Mammary epithelial cell (primary cell): ENCODE measurements at places on chromosomes 5 and 9.

DNA sequence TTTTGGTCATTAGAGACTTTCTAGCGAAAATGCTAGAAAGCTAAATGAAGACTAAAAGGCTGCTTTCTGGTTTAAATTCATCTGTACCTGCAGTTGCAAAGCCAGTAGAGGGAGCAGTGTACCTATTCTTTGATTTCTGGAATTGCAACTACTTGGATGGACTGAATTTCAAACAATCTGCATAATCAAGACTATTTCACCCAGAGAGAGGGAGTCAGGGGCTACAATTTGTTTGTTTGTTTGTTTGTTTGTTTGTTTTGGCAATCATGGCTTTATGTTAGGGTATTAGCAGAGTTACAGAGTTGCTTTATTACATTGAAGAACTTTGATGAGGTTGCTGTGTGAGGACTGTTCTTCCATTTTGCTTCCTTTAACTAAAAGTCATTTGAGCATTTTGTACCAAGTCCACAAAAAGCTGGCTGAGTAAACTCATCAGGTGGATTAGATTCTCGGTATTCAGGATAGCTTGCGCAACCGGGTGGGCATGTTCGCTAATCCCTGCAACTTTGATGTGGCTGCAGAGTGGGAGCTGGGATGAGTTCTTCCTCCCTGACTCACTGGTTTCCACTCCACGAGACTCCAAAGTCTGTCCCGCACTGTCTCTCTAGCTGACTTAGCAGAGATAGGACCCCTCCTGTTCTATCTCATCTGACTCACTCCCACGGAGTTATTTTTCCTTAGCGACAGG is 80.0 kb upstream of the TUT7 start:
- DNase-seq = peak; percentile 35

DNA sequence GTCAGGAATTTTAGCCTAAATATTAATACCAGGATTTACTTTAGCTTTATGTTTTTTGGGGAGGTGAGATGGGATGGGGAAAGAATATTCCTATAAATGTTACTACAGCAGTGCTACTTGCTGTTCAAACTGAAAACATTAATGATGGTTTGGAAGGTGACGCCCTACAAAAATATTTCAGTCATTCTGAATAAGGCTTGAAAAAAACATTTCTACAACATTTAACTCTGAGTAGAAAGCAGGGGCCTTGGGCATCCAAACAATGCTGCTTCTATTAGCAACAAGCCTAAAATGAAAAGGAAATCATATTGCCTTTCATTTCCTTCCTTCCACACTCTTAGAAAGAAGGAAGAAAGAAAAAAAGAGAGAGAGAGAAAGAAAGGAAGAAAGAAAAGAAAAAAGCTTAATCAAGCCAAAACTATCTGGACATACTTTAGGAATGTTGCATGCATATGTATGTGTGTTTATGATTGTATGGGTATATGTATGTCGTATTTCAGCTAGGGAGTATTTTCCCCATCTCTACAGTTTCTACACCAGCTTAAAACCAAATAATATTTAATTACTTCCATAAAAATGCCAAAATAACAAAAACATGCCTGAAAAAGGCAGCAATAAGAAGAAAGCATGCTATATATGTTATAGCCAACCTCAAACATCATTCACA is 16.3 kb upstream of the DAB2 start:
- no peak for DNase-seq

- DNase-seq = no peak
Measured at GRCh38 chr5:136073714-136074529, 45.1 kb downstream of the TGFBI start.

- DNase-seq = no peak
Measured at GRCh38 chr9:36938617-36939016, 95.5 kb downstream of the PAX5 start.

GRCh38 chr5:51203598-51203997 is 179.7 kb upstream of the ISL1 start:
- no peak for DNase-seq

GRCh38 chr5:82858151-82859025 is 218.8 kb downstream of the TMEM167A start:
- DNase-seq = no peak

DNA sequence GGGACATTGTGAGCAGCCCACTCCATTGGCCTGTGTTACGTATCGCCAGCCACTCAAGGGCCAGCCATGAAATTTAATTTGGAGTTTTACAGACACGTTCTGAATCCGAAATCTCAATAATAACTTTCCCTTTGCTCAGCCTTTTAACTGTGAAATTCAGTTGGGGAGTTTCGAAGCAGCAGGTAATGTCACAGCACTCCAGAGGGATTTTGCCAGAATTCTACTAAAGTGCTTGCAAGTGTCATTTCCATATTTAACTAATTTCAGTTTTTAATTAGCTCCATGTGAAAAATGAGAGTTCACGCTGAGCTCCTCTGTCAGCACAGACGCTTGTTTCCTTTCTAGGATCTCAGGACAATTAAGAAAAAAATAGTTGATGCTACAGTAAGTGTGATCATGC is 267.1 kb upstream of the WWC1 start:
- no peak for DNase-seq

- no peak for DNase-seq
Measured at GRCh38 chr5:115496936-115497576, 47.5 kb downstream of the FEM1C start.

DNA sequence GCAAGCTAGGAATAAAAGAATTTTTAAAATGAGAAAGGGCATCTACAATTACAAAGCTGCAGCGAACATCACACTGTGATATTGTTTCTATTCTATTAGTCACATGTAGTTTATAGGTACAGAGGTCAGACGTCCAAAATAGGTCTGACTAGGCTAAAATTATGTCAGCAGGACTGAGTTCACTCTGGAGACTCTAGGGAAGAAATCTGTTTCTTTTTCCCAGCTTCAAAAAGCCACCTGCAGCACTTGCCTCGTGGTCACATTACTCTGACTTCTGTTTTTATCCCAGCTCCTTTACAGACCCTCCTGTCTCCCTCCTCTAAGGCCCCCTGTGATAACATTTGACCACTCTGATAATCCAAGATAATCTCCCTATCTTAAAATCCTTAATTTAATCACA is 5.1 kb upstream of the CKS2 start:
- no peak for DNase-seq

DNA sequence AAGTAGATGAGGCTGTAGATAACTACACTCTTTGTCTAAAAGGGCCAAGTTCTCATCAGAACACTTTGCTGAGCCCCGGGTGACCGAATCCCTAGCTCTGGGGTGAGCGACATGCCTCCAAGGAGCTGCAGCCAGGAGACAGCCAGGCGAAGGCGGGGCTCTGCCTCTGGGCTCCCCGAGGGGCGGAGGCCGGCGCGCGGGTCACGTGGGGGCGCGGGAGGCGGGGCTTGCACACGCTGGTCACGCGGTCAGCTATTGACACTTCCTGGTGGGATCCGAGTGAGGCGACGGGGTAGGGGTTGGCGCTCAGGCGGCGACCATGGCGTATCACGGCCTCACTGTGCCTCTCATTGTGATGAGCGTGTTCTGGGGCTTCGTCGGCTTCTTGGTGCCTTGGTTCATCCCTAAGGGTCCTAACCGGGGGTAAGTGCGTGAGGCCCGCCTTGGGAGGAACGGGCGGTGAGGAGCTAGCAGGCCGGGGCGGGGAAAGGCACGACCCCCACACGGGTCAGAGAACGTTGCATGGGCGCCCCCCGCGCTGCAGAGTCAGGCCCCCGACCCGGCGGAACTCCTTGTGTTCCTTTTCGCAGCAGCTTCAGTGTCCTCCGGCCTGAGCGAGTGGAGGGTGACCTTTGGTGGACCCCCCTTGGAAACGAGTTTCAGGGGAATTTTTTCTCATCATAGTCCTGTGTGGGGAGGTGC is at the start of gene ATP6V0E1:
Gene ATP6V0E1 (plus strand): TSS at position 230 of the 702 bp plus-strand sequence. CDS start 90 bp downstream, at position 320.
- peak; percentile 92 for DNase-seq

GRCh38 chr9:82308836-82309235 is 320.3 kb downstream of the SPATA31D1 start:
- DNase-seq = no peak

GRCh38 chr9:33765411-33765810 is 29.9 kb upstream of the PRSS3 start:
- DNase-seq = peak; percentile 86

DNA sequence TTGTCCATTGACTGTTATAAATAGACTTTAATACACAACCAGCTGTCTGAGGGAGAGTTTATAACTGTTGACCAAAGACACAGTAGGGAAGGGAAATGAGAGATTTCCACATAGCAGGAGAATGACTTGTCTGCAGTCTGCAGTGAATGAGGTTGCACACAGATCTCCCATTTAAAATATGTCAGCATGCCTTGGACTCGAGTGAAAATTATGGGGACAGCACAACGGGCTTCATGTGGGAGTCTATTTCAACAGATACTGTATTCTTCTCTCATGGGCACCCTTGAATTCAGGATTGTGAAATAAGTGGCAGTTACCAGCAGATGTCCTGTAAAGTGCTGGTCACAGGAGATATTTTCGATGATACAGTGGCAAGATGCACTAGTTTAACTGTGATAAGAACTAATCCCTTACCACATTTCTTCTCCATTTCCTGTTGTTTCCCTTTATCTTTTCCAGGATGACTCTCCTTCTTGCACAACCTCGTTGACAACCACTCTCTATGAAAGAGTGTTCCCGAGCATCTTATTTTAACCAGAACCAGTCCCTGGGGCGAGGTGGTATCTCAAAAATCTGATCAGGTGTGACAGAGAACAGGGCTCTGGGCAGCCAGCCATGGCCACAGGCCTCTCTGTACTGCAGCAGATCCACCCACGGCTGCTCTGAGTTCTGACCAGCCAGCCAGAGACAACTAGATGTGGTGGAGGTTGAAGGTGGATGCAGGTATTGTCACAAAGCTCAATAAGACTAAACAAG is 51.5 kb upstream of the MAP3K1 start:
- peak; percentile 58 for DNase-seq

GRCh38 chr5:136080483-136081216 is 51.9 kb downstream of the TGFBI start:
- DNase-seq = peak; percentile 95

GRCh38 chr5:134948911-134949310 is 18.8 kb upstream of the CATSPER3 start:
- DNase-seq = peak; percentile 5

- no peak for DNase-seq
Measured at GRCh38 chr5:123358751-123359150, 64.5 kb downstream of the CEP120 start.

DNA sequence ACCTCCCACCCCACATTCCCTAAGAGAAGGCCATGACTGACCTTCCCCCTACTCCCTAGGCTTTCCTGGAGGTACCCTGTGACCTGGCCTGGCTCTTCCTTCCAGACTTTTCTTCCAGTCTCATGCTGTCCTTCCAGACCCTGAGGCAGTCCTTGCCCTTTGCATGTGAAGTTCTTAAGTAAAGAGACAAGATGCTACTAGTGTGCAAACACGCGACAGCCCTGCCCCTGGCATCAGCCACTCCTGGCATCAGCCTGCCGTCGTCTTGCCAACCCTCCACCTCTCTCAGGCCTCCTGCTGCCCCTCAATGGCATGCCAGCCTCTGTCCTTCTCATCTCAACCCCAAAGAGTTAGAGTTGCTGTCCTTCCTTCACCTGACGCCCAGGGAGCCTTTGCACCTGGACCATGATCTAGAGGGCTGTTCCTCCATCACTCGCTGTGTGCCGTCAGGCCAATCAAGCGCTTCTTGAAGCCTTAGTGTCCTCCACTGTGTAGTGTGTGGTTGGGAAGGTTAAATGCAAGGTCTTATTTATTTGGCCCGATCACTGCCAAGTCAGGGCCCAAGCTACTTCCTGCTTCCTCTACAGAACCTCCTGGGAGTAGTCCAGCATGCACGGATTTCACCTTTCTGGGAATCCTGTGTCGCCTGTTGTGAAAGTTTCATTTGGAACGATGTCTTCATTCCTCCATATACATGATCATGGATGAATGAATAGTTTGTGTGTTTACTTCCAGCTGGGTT is 61.9 kb downstream of the WWC1 start:
- DNase-seq = no peak

GRCh38 chr5:19770396-19770795 is 217.6 kb downstream of the CDH18 start:
- DNase-seq = no peak

DNA sequence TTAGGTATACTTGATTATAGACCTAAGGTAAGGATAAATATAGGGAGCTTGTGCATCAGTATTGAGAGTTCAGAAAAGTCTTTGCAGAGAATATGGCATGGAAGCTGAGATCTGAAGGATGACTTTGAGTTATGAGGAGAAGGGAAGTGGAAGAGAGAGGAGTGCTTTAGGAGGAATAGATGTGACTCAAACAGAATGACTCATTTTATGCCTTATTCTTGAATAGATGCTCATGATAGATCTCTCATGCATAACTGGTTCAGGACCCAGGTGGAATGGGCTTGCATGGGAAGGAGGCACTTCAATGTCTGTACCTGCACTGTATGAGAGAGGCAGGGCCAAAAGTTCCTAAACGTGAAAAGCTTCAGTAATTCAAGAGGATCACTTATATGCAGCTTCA is 103.3 kb downstream of the CWC27 start:
- peak; percentile 24 for DNase-seq

- no peak for DNase-seq
Measured at GRCh38 chr9:123129423-123129822, 96.0 kb downstream of the GPR21 start.

DNA sequence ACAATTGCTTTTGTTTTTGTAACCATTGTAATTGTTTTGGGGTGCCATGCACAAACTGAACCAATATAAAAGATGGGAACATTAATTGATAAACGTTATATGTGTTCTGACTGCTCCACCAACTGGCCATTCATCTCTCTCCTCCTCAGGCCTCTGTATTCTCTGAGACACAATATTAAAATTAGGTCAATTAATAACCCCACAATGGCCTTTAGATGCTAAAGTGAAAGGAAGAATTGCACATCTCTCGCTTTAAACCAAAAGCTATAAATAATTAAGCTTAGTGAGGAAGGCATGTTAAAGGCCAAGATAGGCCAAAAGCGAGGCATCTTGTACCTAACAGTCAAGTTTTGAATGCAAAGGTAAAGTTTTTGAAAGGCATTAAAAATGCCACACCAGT is 448.4 kb upstream of the ITGA1 start:
- no peak for DNase-seq

DNA sequence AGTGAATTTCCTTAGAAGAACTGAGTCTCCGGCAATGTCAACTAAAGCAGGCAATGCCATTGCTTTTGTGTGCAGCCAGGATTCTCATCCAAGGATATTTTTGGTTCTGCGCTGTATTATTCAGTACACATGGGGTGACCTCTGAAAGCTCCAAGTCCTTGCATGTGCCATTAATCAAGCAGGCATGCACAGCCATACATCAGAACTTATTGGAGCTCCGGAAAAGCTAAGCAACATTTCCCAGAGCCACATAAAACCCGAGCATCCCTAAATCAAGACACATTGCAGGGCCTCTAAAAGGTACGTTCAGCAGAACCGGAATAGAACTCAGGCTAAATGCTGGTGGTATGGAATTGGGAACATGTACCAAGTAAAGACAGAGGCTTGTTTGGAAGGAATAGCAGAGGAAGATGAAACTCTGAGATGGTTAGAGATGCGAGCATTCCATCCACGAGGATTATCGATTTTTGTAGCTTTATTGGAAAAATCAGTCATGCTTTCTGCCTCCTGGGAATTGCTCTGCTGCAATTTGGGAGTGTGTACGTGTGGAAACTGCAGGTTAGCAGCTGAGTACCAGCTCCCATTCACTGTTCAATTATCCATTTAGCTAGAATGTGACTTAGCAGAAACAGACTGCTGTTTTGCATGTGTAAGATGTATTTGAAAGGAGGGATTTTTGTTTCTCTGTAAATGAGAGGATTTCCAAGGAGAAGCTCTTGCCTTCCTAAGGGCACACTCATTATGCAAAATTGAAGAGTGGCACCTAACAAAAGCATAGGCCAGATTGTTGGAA is 143.7 kb upstream of the WWC1 start:
- no peak for DNase-seq

- DNase-seq = no peak
Measured at GRCh38 chr5:123208668-123209501, 119.8 kb downstream of the PRDM6 start.
